Left renal cortex interstitium (tissue), 4 donors: ENCODE measurements at places on chromosomes 3 and 15. TPM values are rescaled to one million over a fixed set of nuclear protein-coding genes. Genes with fewer than 3 reads are reported as not detected.

- no peak for DNase-seq
Observed at GRCh38 chr3:179272385-179272784, 21.5 kb upstream of the KCNMB3 start.

SPTSSB gene
- 5.0 TPM for polyA plus RNA-seq

GRCh38 chr3:8752832-8753231 lies 16.6 kb downstream of the OXTR start:
- DNase-seq = no peak

DNA sequence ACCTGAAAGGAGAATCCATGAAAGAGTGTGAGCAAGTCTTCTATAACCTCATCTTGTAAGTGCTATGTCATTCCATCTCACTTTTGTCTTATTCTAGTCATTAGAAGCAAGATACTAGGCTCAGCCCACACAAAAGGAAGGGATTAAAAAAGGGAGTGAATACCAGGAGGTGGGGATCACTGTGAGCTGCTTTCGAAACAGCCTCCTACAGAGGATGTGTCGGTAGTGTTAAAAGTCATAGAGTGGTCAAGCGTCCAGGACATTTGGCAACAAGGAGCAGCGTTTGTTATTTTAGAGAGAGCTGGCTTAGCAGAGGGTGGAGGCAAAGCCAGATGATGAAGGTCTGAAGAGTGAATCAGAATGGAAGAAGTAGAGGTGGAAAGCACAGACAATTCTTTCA lies 11.7 kb upstream of the ZNF148 start:
- no peak for DNase-seq

DNA sequence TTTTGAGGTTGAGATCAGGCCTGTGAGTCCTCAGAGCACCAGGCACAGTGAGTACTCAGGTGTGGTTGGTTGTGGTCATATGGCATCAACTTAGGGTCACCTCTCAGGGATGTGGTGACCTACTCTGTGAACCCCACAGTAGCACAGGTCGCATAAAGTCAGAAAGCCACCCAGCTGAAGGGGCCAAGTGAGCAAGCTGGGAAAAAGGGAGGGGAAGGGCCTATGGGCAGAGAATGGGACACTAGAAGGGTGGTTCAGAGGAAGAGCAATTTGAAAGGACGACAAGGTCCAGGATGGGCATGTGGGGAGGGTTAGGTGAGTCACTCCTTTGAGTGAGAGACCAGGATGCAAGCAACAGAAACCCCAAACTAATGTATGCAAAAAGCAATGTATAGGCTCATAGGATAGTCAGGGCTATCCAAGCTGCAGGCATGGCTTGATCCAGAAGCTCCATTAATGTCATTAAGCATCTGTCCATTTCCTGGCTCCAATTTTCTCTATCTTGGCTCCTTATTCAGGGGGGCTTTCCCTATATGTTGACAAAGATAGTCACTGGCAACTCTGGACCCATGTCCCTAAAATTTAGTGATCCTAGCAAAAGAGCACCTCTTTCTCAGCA lies 33.5 kb downstream of the HMCES start:
- DNase-seq = no peak

DNA sequence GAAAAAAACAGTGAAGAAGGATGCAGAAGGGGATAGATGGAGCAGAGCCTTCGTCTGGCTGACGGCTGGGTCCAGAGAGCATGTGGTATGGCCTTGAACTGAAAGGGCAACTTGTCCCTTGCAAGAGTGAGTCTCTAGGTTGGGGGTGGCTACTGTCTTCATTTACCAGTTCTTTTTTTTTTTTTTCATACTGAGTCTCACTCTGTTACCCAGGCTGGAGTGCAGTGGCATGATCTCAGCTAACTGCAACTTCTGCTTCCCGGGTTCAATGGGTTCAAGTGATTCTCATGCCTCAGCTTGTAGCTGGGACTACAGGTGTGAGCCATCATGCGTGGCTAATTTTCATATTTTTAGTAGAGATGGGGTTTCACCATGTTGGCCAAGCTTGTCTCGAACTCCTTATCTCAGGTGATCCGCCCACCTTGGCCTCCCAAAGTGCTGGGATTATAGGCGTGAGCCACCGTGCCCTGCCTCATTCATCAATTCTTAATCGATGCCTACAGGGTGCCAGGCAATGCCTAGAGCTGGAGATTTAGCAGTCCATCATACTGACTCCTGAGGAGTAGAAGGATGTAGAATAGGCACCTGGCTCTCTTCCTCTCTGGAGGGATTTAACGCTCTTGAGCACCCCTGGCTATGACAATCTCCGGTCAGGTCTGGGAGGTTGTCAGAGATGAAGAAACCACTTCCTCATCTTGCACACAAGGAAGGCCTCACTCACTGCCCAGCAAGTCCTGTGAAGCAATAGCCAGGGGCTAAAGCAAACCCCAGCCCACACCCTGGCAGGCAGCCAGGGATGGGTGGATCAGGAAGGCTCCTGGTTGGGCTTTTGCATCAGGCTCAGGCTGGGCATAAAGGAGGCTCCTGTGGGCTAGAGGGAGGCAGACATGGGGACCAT lies at the start of gene CAMP:
Gene CAMP (plus strand): TSS at position 880 of the 898 bp plus-strand sequence. CDS start 17 bp downstream, at position 897.
- DNase-seq = no peak

- DNase-seq = no peak
Observed at GRCh38 chr3:141266797-141267555, 35.4 kb downstream of the PXYLP1 start.

GRCh38 chr3:181103605-181104004 lies 114.1 kb upstream of the DNAJC19 start:
- DNase-seq = no peak

SLC38A3 gene
- 7.5 TPM for polyA plus RNA-seq

GRCh38 chr3:6601374-6601773 lies 259.5 kb upstream of the GRM7 start:
- no peak for DNase-seq

DNA sequence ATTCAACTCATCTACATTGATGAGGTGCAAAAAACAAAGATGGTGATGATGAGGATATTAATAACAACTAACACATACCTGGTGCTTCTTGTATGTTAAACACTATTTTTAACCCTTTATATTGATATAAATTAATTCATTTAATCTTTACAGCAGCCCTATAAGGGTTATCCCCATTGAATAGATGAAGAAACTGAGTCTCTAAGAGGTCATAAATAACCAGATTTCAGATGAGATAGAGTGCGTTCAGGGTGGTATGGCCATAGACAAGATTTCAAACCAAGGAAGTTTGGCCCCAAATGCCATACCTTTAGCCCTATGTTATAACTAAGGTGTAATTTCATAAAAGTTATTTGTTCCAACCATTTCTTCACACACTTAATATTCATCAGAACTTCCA lies 82.6 kb downstream of the CMSS1 start:
- no peak for DNase-seq

GRCh38 chr3:17639765-17640164 lies 102.7 kb downstream of the TBC1D5 start:
- DNase-seq = no peak

DNA sequence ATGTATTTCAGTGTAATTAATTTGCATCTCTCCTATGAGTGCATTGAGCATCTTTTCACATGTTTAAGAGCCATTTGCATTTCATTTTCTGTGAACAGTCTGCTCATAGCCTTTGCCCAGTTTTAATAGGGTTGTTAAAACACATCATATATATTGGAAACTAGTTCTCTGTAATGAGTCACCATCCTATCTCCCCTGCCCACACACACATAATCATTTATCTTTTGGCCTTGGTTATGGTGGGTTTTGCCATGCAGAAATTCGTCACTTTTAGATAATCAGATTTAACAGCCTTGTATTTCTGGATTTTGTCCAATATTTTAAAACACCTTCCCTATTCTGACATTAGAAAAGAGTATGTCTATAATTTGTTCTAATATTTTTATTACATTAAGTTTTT lies 11.9 kb upstream of the CHRM5 start:
- DNase-seq = no peak

GRCh38 chr3:61194892-61195538 lies 56.2 kb downstream of the FHIT start:
- DNase-seq = no peak

GRCh38 chr3:128620268-128620691 lies 30.3 kb downstream of the RPN1 start:
- DNase-seq = no peak

- no peak for DNase-seq
Observed at GRCh38 chr15:66993874-66994696, 71.3 kb upstream of the SMAD3 start.

GRCh38 chr3:122167630-122168029 lies 15.8 kb upstream of the CASR start:
- no peak for DNase-seq

DNA sequence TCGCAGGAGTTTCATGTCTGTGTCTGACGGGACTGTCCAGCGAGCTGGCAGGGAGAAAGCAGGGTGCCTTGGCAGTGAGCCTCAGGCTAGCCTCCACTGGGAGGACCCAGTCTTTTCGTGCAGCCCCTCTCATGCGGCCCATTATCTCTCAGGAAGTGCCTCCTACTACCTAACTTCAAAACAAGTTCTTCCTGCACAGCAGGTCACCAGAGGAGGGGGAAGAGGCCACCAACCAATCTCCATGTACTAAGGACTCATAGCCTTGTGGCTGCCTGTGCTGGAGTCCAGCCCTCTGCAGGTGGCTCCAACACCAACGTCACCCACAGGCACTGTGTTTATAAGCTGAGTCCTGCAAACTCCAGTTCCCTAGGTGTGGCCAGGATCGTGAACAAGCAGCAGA lies 4.8 kb downstream of the VIPR1 start:
- no peak for DNase-seq

CCDC54 gene
- polyA plus RNA-seq = 0.36 TPM

DNA sequence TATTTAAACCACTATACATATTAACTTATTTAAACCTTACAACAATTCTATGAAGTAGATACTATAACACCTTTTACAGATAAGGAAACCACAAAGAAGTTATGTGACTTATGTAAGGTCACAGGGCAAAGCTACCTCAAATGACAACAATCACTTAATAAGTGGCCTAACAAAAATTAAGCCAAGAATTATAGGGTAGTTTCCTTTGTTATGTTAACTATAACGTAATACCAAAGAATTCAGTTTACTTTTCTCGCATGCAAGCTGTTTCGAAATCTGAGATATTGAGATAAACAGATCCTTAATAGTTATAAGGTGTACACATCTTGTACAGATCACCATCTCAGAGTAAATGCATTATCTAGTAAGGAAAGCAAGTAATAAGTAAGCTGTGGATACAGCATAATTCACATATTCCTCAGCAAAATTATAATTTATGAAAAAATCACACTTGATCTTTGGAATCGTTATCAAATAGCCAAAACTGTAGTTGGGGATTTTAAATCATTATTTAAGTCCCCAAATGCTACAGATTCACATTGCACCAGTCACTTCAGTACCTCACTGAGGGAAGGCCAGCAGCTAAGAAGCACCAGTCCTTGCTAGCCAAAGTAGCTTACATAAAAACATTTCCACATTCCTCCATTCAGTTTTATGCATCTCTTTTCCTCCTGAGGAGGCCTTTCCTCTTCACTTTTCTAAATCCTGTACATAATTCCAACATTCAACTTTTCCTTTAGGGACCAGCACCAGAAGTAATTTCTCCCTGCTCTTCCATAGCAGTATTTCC lies 226.8 kb downstream of the TBC1D5 start:
- no peak for DNase-seq

CDHR4 gene
- polyA plus RNA-seq = not detected

CATSPER2 gene
- 1.6 TPM for polyA plus RNA-seq

DNA sequence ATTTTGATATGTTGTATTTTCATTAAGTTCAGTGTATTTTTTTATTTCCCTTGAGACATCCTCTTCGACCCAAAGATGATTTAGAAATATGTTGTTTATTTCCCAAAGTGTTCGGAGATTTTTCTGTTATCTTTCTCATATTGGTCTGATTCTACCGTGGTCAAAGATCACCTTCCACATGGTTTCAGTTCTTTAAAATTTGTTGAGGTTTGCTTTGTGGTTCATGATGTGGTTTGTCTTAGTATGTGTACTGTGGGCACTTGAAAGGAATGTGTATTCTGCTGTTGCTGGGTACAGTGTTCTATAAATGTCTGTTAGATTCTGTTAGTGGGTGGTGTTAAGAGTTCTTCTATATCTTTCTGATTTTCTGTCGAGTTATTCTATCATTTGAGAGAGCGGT lies 103.4 kb upstream of the FHIT start:
- DNase-seq = no peak

GRCh38 chr15:97992823-97993222 lies 32.3 kb downstream of the ARRDC4 start:
- DNase-seq = no peak
